T-helper 2 cell treated with Interferon-gamma antibody and Interleukin-4, amounts not matched to agents 5 μg/mL and 100 μg/mL, for 36 hours (primary cell): ENCODE measurements at places on chromosomes 2 and 18.

DNA sequence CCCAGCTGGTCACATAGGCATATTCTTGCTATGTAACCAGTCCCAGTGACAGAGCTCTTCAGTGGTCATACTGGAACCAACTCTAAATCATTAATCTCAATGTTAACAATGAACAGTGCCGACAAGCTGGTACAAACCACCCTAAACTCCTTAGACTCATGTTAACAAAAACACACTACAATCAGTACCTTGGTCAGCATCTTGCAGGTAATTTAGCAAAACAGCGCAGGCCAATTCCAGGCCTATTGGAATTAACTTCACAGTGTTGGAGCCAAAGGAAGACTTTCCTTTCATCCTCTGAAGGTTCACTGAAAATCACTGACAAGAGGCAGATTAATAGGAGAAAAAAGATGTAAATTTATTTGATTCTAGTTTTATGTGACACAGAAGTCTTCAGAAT is 396.4 kb downstream of the PIK3C3 start:
- no peak for DNase-seq

DNA sequence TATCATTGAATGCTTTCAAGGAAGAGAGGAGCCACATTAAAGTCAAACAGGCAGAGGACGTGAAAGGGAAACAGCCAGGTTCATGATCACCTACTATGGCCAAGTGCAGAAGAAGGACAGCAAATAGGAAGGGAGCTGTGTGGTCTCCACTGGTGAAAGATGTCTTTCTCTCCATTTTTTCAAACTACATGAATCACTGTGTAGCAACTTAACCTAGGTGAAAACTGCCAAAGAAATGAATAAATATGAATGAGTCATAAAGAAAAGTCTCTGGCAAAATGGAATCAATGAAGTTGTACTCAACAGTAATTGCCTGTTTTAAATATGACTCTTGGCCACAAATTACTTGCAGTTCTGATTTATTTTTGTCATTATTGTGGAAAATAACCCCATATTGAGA is 452.6 kb upstream of the PKDCC start:
- no peak for DNase-seq

DNA sequence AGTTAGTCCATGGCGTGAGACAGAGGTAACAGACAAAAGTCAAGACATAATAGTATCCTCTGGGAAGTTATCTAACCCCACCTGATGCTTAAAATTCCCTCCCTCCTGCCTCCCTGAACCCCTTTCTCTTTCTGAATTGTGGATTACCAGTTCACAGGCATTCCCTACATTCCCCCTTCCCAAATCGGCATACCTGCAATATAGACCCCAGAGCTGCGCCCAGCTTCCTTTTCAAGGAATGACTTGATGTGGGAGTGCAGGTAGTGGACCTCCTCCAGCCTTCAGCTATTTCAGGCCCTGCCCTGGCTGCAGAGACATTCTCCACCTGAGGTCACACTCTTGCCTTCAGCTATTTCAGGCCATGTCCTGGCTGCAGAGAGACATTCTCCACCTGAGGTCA is 111.1 kb upstream of the KLF7 start:
- no peak for DNase-seq

DNA sequence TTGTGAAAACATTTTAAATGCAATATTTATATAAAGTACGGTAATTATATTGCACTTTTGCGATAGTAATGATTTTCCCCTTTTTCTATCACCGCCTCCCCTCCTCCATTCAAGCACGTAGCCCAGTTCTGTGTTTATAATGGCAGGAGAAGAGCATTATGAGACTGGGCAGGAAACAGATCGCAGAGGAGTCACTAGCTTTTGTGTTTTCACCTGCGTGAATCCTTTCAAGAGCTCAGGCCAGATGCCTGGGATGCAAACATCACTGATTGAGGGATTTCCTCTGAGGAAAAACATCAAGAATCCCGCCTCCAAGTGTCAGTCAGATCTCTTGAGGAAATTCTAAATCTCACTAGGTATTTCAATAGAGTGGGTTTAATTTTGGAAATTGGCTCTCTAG is 178.4 kb upstream of the FN1 start:
- no peak for DNase-seq

- DNase-seq, result no peak
Observed at GRCh38 chr2:155298001-155298400, 599.5 kb downstream of the KCNJ3 start.

- DNase-seq, result no peak
Observed at GRCh38 chr18:25446972-25447371, 95.0 kb upstream of the ZNF521 start.
